ENCODE measurements at places on chromosomes 1 and 21.

DNA sequence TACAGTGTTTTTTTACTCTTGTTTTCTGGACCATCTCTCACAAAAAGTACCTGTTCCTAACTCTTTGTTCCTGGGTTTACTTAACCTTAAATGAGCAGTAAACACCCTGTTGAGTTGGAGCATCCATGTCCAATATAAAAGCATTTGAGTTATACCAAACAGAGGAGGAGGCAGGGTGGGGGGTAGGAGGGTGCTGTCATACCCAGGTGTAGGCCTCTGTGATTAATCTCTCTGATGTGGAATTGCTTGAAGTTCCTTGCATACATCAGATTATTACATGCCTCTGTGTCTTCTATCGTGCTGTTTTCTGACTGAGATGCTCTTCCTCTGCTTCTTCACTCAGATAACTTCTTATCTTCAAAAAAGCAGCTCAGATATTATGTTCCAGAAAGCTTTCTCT lies 28.1 kb upstream of the RGS18 start:
- no peak for DNase-seq

DNA sequence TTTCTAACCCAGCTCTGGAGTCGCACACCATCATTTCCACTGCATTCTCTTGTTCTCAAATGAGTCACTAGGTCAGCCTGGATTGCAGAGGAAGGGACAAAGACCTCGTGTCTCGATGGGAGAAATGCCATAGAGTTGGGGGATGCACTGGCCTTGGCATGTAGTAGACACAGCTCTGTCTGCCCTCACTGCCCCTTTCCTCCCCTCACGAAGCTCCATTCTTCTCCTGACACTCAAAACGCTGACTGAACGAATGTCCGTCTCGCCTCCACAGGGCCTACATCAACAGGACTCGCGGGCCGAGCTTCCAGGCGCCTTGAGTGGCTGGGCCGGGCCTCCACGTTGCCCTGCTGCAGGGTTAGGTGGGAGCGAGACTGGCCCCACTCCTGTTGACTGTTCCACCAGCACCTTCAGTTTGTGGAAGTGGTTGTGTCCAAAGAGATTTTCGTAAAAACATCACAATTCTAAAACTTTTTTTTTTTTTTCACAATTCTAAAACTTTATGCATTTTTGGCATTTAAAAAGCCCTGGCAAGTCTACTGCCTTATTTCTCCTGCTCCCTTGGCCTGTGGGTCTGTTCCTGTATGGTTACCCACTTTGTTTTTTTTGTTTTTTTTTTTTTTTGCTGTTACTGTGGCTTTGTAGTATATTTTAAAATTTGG lies 18.8 kb downstream of the PKNOX1 start:
- DNase-seq: no peak

- DNase-seq: no peak
Measured at GRCh38 chr1:75672108-75672507, 52.4 kb upstream of the ACADM start.

DNA sequence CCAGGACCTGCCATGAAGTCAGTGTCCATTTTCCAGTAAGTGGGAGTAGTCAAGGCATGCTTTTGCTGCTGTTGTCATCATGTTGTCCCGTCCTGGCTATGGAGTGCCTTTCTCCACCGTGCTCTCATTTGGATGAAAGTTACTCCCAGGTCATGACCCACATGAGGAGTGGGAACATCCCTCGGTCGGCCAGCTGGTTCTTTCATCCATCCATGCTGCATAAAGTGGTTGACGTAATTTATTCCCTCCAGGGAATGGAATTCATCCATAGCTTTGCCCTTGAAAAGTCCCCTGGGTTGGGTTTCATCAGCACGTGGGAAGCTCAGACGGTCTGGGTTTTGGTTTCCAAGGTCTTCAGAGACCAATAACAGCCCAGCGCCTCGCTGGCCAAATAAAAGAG lies 11.6 kb downstream of the PLA2G2A start:
- no peak for DNase-seq

GRCh38 chr1:166843769-166844596 lies 4.7 kb downstream of the POGK start:
- no peak for DNase-seq

DNA sequence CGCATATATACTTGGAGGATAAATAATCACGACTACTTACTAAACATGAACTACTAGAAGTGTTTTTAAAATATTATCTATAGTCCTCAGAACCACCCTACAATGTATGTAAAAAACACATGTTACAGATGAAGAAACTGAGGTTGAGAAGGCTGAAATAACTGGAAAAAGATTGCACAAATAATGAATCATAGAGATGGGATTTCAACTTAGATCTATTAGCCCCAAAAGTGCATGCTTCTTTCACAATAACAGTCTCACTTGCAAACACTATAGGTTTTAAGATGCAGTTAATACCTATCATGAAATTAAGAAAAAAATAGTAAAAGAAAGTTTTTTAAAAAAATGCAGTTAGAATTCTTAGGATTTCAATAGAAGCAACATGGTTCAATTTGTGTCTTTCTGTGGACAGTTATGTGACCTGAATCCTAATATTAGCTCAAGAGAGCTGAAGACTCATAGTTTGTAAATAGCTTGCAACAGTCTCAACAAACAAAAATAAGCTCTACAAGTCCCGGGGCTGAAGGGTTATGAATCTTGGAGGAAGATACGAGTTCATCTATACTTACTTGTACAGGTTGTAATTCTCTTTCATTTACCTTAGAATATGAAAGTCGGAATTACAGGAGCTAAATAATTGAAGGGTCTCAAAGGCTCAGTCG lies 58.6 kb upstream of the NTPCR start:
- DNase-seq: no peak

DNA sequence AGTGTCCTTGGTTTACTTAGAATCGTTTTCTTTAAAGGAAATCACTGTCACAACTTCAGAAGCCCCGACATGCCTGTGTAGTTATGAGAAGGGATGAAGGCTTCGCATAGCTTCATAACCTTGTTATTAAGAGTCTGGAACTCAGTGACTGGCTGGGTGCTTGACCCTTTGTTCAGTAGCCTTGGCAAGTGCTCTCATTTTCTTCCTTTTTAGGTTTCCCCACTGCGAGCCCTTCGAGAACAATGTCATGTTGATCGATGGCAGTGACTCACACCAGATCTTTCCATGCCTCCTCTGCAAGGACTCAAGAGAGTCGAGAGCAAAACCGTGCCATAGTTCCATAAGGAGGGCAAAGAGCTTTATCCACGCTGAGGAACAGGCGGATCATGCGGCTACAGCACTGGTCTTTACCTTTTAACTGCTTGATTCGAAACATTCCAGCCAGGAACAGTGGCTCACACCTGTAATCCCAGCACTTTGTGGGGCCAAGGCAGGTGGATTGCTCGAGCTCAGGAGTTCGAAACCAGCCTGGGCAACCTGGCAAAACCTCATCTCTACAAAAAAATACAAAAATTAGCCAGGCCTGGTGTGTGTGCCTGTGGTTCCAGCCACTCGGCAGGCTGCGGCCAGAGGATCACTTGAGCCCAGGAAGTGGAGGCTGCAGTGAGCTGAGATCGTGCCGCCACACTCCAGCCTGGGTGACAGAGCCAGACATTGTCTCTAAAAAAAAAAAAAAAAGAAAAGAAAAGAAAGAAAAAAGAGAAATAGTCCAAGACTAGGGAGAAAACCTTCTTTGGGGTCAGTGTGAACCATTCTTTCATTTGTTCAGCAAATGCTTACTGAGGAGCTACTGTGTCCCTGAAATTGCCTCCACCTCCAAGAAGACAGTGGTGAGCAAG lies 95.4 kb upstream of the ERRFI1 start:
- DNase-seq: no peak

DNA sequence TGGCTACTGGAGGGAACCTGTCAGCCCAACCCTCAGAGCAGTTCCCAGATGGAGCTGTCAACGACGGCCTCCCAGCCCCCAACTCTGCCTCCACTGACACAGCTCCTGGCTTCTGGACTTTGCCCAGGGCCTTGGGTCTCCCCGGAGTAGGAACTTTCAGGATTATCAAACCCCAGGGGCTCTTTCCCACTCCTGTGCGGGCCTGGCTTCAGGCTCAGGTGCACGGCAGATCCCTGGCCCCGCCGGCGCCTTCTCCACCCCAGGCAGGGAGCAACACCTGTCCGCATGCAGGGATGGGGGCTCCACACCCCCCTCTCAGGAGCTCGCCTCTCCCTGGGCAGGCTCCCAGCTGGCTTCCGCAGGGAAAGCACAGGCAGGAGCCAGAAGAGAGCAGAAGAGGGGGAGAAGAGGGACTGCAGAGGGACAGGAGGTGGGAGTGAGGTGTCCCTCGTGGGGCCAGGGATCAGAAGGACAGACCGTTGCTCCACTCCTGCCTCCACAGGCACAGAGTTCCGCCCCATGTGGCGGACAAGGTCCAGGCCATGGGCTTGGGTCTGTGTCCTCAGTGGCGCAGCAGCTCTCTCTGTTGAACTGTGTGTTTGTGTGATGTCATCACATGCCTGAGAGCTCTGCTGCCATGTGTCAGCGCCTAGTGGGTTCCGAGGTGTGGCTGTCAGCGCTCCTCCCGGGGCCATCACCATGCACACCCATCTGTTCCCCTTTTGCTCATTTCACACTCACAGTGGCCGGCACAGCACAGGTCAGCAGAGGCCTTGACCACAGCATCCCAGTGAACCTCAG lies 107.7 kb downstream of the PDE9A start:
- no peak for DNase-seq

DNA sequence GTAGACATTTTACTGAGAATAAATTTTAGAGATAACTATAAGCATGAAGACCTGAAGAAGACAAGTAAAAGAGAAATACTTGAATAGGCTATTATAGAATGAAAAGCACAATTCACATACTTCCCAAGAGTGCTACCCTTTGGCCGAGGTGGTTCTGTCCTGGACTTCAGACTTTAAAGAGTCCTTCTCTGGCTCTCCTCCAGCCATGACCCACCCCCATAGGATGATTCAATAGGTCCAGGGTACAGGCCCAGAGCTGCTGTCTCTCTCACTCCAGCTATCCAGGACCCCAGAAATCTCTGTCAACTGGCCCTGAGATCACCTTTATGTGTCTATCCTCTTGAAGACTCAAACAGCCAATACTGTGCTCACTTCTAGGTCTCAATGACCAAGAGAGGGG lies 1.3 kb upstream of the SMCP start:
- DNase-seq: no peak

DNA sequence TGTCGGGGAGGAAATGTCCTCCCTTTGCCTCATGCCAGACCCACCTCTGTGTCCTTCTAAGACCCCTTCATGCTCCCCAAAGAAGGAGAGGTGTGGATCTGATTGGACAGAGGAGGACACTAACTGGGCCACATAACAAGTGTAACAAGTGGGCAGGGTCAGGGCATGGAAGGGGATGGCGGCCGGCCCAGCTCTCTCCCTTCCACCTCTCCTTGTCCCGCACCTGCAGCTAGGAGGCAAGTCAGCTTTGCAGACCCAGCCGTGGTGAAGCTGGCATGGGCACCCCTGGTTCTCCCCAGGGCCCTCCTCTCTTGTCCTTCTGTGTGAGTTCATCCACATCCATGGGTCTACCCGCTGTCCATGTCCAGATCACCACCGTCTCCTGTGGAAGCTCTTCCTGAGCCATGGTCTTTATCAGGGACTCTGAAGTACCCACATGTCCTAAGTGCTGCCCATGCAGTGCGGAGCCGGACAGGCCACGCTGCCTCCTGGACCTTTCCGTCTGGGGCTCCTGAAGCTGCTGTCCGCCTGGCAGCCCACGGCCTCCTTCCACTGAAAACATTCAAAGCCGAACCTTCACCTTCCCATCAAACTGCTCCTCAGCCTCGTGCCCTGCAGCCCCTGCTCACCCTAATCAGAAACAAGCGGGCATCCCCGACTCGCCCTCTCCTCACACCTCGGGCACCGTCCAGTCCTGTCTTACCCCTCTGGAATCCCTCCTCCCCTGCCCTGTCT lies 460.5 kb downstream of the PTPRU start:
- no peak for DNase-seq

DNA sequence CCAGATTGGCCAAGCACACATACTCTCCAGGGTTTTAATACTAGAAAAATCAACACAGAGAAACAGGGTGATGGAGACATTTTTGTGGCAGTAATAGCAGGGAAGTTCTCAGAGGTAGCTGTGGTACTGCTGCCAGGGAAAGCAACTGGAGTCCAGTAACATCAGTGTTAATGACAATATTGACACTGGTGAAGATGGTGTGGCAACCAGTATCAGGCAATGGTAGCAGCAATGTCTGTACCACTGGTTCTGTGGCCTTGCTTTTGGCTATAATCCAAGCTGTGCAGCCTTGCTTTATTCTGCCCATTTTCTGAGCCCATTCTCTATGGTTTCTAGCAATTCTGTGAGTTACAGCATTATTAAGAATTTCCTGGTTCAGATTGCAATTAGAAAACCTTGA lies 1.6 kb upstream of the SNX7 start:
- DNase-seq: no peak

DNA sequence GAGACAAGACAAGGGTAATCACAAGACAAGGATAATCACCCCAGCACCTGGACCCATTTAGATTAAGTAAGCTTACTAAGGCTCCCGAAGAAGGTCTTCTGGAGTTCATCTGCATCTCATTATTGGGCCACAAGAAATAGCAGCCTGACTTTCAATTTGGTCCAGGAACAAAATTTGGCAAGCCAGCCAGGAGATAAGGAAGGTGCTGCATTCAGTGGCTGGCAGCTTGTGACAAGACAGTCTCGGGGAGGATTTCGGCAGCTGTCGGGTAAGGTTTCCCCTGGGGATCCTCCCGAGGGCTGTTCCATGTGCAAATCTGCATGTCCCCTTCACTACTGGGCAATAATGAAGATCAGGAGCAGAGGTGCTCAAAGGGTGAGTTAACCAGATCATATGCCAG lies 195.2 kb downstream of the FCRL5 start:
- no peak for DNase-seq

DNA sequence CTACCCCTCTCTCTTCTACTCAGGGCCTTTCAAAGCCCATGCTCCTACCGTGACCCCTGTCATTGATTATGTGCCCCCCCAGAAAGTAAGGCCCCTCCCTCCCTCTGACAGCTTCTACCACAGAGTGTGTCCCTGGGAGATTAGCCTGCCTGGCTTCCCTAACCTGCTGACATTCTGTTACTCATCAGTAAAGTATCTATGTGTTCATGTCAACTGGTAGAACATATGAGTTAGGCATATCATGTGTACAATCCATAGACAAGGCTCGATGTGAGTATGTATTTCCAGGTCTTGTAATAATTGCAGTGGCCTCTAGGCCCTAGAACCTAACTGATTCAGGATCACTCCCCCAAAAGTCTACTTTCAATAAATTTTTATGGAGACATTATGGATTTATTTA lies 120.0 kb downstream of the GIPC2 start:
- DNase-seq: no peak

- no peak for DNase-seq
Measured at GRCh38 chr1:179575497-179576314, at the start of gene NPHS2. TSS of gene NPHS2 (minus strand) at chr1:179575948. CDS start at chr1:179575864, 84 bp downstream.

DNA sequence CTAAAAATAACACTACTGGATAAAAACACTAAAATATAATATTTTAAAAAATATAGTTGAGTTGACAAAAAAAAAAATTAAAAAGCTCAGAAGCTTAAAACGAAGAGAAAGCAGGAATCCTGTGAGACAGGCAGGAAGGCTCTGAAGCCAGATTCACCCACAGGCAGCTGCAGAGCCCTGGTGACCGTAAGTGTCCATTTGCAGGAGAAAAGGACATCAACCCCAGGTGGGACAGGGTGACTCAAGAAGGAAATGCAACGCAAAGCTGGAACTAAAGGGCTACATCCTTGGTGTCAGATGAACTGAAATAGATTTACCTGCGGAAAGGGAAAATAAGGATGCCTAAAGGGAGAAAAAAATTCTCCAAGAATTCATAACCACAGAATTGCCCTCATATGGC lies 46.8 kb downstream of the USP24 start:
- no peak for DNase-seq

Measured in stimulated activated CD4-positive, alpha-beta T cell treated with anti-CD3 and anti-CD28 coated beads, TNF-alpha, amount 100 ng/mL, for 4 hours (primary cell).